MV-4-11 (cell line): ENCODE measurements at places on chromosomes 1 and 21.
A peak's percentile ranks its signal among the peaks of the same experiment; 100 is the strongest.

DNA sequence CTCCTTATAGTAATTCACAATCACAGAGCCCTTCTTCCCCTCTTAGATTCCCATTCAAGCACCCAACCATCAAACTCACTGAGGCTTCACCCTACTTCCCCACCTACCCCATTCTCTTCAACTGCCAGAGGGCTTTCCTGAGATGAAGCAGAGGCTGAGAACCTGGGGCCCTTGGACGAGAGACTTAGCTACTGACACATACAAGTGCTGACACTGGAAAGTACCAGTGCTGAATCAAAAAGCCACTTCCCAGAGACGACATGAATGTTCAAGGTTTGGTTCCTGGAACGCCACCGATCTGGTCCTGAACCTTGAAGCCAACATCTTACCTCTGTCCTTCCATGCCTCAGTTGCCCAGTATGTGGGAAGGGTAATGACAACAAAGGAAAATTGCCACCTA lies 16.6 kb upstream of the RAP1A start:
- no peak for DNase-seq

DNA sequence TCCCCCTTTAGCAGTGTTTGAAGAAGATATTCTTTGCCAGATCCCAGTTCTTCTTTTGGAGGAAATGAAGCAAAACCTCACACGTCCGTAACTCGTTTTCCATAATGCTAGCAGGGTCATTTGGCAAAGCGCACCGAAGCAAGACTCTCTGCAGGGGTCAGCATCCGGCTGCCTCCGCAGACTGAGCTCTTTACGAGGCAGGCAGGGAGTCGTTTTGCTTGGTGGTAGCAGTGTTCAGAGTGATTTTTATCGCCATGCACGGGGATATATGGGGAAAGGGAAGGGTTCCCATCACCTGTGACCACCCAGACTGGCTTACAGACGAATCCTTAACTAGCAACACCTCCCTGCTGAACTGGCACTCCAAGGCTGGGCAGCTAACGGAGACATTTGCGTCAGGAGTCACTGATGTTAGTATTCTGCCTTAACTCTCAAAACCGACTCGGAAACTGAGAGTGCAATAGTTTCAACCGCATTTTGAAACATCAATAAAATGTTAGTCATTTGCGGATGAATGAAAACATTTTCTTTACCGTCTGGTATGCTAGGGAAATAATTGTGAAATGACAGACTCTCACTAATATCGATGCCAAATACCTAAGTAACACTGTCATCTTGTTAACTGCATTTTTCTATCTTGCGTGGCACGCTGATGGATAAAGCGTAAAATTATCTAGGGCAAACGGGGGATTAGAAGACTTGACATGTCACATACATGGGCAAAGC lies 2.2 kb upstream of the NEGR1 start:
- DNase-seq, result peak; percentile 20

DNA sequence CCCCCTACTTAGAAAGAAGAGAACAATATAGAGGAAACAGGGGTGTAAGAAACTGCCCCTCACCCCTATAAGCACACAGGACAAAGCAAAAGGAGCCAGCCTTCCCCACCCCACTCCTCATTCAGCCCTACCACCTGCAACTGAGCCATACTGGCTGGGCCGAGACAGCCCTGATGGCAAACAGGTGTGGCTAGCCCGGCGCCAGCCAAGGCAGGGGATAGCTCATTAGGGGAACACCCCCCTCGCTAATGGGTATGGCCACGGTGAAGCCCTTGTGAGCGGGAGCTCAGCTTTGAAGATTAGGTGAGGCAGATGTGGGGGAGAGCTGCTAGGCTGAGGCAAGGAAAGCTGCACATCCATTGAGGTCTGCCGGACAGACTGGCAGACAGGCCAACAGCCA lies 65.5 kb downstream of the ERI3 start:
- DNase-seq, result no peak

DNA sequence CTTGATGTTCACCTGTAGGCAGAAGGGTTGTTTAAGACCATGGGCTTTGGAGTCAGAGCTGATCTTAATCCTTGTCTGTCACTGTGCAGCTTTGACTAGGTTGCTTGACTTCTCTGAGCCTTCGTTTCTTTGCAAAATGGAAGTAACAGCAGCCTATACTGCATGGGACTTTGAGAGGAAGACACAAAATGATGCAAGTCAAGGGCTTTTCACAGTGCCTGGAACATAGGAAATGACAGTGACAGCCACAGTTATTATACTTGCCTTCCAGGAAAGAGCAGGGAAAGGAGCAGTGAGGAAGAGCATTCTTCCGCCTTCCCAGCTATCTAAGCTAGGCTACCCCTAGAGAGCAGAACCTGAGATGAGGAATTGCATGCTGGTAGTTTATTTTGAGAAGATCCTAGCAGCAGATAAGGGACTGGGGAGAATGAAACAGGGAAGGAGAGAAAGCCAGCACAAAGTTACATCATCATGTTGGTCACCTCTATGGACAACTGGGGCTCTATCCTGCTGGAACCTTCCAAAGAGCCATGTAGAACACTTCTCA lies 3.1 kb downstream of the CSF3R start:
- DNase-seq, result no peak

DNA sequence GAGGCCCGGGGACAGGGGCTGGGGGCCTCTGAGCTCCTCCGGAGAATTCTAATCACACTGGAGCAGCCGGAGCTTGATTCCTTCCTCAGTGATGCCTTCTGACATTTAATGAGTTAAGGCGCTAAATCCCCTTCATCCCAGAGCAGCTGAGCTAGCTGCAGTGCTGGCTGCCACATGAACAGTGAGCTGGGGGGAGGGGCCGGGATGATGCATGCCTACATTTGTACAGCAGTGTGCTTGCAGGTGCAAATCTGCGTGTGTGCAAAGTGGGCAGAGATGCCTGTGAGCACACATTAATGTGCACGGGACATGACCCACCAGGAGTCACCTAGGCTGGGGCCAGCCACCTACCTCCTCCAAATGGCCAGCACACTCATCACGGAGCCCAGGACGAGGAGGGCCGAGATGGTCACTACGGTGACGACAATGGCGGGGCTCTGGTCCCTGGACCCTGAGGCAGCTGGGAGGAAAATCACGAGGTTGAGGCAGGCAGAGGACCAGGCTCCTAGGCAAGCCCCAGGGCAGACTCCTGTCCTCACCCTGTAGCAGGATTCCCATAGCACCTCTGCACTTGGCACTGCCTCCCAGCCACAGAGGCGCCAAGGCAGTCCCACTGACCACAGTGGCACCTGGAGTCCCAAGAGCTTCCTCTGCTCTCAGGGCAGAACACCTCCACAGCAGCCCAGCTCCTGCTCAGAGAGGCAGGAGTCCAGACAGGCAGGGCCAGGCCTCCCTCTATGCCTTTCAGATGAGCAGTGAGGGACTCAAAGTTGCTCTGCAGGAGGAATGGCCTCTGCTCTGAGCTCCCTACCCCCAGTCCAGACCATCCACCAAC lies 34.7 kb downstream of the CDCA8 start:
- no peak for DNase-seq

DNA sequence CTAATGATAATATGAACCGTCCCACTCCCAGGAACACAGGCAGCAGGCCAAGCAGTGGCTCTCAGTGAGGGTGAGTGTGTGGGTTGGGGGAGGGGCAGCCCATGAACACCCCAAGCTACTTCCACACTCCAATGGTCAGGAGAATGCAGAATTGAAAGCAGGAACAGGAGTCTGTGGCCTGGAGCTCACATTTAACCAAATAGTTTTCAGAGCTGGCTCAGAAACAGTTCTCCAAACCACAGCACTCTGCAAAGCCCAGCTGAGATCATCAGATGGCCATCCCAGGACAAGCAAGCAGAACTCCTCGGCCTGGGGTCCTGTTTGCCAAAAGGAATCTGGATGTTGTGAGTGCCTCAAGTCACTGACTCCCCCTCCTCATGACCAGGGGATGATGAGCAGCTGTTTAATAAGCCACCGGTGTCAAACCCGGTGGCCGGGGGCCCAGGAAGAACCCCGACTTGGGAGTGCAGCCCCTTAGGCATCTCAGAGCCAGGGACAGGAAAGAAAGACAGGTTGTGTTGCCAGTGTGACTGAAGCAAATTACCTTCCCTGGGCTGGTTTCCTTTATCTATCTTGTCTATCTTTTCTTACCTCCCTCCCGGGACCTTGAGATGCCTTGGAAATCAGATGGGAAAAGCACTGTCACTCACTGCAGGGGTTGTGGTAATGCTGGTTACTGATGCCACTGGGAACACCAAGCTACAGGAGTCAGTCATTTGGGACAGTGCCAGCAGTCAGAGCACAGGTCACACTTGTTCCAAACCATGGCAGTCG lies 20.4 kb downstream of the DEGS1 start:
- DNase-seq, result peak; percentile 98

DNA sequence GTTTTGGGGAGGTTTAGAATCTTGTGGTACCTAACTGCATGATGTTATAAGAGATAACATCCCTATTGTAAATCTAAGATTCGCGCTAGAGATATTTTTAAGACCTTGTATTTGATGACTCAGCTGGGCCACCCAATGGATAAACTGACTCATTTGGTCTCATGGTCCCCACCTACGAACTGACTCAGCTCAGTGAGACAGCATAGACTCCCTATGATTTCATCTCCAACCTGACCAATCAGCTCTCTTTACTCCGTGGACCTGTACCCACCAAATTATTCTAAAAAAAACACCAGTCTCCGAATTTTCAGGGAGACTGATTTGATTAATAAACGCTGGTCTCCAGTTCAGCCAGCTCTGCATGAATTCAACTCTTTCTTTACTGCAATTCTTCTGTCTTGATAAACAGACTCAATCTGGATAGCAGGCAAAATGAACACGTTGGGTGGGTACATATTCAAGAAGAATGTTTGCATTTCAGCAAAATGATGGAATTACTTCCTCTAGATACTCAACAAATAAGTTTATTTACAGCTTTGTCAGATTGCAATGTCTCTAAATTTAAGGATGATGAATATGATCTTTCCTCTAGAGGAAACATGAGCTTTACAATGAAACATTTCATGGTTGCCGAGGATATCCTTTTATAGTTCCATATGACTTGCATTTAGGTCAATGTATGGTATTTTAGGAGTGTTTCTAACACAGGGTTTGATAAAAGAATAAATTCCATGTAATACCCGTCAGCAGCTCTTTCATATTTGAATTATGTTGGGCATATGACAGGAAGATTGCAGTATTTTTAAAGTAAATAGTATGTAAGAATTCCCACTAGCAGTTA lies 516.6 kb upstream of the RGS18 start:
- DNase-seq, result no peak

- no peak for DNase-seq
Measured at GRCh38 chr1:27274204-27274603, 39.8 kb downstream of the WDTC1 start.

GRCh38 chr1:2810281-2810680 lies 8.8 kb upstream of the TTC34 start:
- no peak for DNase-seq

- peak; percentile 28 for DNase-seq
Measured at GRCh38 chr21:42337830-42338728, 12.7 kb downstream of the TFF2 start.

DNA sequence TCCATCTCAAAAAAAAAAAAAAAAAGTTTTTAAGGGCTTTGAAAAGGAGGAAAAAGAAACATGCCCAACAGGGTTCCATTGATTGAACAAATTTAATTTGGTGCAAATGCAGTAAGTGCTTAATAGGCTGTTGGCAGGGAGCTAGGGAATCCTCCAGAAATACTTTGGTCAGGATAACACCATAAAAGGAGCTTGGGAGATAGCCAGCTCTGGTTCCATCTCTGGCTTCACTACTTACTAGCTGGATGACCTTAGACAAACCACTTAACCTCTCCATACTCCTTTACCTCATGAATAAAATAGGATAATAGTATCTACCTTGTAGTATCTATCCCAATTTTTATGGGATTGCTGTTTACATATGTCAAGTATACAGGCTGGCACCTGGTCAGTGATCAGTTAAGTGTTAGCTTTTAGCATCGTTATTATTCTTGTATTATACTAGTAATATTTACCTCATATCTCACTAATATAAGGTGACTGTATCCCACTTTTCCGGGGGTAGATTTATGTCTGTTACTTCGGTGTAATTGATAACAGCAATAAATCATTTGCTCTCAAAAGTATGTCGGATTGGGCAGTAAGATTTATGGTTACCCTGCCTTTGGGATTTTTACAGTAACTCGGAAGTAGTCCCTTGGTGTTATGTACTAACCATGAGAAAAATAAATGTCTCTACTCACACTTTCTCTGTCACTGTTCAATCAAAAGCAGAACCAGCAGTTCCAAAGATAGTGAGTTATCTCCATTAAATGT lies 36.4 kb downstream of the BTG3 start:
- no peak for DNase-seq

- no peak for DNase-seq
Measured at GRCh38 chr1:19689085-19689757, 24.5 kb downstream of the HTR6 start.

DNA sequence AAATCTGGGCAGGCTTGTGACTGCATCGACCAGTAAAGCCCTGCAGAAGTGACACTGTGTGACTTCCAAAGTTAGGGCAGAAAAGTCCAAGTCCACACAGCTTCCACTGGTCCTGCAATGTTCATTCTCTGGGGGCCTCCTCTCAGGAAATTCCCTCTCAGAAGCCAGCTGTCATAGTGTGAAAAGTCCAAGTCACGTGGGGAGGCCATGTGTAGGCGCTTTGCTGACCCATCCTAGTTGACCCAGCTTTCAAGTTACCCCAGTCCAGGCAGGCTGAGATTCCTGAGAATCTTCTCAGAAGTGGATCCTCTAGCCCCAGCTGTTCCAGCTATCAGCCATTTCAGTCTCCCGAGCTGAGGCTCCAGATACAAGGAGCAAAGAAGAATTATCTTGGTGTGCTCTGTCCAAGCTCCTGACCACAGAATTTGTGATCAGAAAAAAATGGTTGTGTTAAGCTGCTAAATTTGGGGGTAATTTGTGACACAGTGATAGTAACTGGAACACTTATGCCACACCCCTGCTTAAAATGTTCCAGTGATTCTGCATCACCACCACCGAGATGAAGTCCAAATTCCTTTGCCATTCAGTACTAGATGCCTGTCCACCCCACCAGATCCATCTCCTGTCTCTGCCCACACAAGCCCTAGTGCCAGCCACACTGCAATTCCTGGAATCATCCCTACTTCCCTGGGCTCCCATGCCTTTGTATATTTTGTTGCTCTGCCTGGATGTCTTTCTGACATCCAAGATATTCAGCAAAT lies 2.5 kb upstream of the STUM start:
- DNase-seq, result no peak

GRCh38 chr1:97864615-97865014 lies 56.2 kb downstream of the DPYD start:
- no peak for DNase-seq

- no peak for DNase-seq
Measured at GRCh38 chr1:219367496-219367895, 193.8 kb downstream of the LYPLAL1 start.
